ENCODE measurements at places on chromosomes 1 and 21.

GRCh38 chr21:36744190-36744559 lies 45.3 kb downstream of the SIM2 start:
- DNase-seq, result no peak

DNA sequence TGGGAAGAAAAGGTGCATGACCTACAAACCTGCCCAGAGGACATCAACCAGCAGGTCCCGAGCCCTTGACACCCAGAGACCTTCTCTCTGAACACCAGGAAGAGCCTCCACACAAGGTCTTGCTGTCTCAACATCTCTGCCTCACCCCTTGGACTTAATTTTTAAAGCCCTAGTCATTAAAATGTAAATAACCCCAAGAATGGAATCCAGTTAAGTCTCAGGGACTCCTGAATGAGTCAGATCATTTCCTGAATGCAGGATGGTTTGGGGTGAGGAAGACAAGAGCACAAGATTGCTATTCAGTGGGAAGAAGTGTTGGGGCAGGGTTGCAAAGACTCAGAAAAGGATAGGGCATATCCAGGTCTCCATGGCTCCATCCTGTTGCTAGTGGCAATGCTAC lies 17.8 kb upstream of the GRIK3 start:
- no peak for DNase-seq

DNA sequence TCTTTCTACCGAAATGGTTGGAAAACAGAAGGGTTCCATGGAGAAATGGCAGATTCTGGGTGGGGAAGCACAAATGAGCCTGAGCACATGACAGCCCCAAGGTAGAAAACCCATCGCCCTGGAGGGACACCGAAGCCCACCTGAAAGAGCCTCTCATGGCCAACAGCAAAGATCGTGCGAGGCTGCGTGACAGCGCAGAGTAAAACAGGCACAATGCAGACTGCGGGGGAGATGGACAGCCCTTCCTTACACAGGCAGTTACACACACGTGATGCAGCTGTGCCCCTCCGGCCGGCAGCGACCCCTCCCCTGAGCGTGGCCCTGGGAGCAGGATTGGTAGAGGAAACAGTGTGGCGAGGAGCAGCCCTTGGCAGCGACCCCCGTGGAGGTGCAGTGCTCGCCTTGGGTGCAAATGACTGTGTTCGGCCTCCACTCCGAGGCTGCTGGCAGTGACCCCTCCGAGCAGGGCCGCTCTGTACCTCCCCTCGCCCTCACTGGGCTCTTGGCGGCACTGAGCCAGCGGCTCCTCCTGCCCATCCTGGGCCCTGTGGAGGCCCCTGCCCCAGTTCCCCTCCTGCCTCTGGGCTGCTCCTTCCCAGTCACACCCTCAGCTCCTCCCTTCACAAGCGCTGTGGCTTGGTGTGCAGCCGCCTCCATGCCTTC lies 120.9 kb upstream of the COL6A1 start:
- no peak for DNase-seq

GRCh38 chr1:27971674-27972073 lies 11.9 kb downstream of the XKR8 start:
- DNase-seq, result peak; percentile 60

DNA sequence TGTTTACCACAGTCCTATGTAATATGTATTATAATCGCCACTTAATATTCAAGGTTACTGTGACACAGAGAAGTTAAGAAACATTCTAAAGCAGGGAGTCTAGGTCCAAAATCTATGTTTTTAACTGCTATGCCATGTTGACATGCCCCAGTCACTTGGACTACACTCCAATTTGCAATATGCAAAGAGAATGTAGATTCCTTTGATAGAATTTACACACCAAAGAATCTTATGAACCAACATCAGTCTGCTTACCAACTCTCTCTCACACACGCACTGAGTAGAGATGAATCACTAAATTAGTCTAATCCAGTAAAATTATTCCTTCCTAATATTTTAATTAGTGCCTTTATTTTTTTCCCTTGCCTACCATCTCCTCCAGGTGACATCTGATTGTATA lies 266.2 kb downstream of the OLFM3 start:
- DNase-seq, result no peak

- no peak for DNase-seq
Measured at GRCh38 chr1:27394925-27395324, 2.5 kb downstream of the GPR3 start.

- DNase-seq, result no peak
Measured at GRCh38 chr1:96660503-96660902, 61.1 kb upstream of the PTBP2 start.

GRCh38 chr1:226320930-226321329 lies 12.0 kb upstream of the LIN9 start:
- DNase-seq, result no peak

DNA sequence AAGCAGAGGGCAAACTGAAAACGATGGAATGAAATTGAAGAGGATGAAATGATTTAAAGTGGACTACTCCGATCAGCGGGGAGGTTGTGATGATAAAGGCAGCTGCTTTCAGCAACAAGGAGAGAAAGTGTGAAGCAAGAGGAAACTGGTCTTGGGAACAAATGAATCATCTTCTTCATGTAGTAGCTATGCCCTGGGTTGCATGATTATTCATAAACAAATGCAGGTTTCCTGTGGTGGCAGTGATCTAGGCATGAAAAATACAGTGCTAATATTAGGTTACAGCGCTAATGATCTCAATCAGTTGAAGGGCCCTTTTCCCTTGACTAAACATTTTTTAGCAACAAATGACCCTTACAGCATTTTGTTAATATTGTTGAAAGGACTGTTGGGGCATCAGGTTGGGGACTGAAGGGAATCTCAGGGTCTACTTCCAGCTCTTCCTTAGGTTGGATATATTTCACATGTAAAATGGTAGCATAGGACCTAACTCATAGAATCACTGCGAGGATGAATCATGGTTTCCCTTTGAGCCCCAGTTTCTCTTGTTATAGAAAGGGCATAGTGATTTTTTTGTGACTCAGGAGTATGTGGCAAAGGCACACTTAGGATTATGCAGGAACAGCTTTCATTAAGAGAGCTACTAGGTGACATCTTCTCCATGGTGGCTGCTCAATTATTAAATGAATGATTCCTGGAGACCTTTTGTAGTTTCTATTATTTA lies 1.9 kb upstream of the ZFYVE9 start:
- peak; percentile 64 for DNase-seq

- no peak for DNase-seq
Measured at GRCh38 chr1:73749996-73750395, 448.0 kb downstream of the LRRIQ3 start.

- no peak for DNase-seq
Measured at GRCh38 chr1:91833946-91834345, 52.0 kb downstream of the TGFBR3 start.

- DNase-seq, result no peak
Measured at GRCh38 chr21:21213297-21213696, 215.1 kb downstream of the NCAM2 start.

DNA sequence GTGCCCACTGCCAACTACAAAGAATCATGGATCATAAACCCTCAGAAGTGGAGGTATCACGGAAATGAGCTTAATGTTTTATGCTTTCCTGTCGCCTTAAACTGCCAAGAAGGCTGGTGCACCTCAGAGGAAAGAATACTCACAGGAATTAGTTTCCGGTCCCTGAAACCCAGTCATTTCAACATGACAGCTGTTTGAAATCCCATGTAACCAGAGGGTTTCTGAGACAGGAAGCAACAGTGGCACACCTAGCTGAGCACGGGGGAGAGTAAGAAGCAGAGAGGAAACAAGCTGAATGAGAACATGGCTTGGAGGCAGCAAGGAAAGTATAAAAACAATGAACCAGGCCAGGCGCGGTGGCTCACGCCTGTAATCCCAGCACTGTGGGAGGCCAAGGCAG lies 3.9 kb downstream of the JAK1 start:
- no peak for DNase-seq

DNA sequence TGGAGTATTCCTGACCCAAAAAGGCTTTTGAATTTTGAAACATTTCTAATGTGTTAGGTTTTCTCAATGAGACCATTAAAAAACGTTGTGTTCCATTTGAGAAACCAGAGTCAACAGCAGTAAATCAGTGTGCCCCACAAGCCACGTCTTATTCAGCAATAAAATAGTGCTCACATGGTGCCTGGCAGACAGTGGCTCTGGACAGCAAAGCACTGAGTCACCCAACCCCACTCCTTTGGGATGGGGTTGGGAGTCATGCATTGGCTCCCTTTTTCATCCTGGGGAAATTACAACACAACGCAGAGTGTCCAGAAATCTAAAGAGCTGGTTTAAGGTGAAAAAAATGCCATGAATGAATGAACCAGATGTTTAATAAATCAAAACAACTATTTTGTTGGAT lies 46.5 kb downstream of the KCNJ15 start:
- peak; percentile 90 for DNase-seq

DNA sequence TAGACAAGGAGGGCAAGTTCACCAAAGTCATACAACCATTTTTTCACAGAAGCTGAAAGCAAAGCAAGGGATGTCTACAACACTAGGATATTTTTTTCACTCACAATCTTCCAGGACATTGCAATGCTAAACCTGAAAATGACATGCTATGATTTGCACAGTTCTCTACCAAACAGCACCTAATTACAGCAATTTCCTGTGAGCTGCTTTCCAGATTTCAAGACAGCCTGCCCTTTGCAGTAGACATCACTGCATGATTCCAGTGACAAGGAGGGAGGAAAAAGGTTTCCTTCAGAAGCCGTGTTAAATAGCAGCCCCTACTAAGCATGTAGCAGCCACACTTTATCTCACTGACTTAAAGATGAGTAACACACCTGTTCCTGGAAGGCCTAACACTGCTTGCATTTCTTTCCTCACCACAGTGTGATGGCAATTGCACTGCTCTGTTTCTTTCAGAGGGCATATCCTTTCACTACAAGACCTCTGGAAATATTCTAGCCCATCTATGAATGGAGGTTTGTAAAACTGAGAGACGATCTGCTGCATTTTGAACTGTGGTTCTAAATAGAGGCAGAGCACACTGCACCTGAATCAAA lies 97.1 kb downstream of the DUSP10 start:
- DNase-seq, result no peak

GRCh38 chr1:230464671-230465070 lies 38.5 kb upstream of the PGBD5 start:
- peak; percentile 7 for DNase-seq

DNA sequence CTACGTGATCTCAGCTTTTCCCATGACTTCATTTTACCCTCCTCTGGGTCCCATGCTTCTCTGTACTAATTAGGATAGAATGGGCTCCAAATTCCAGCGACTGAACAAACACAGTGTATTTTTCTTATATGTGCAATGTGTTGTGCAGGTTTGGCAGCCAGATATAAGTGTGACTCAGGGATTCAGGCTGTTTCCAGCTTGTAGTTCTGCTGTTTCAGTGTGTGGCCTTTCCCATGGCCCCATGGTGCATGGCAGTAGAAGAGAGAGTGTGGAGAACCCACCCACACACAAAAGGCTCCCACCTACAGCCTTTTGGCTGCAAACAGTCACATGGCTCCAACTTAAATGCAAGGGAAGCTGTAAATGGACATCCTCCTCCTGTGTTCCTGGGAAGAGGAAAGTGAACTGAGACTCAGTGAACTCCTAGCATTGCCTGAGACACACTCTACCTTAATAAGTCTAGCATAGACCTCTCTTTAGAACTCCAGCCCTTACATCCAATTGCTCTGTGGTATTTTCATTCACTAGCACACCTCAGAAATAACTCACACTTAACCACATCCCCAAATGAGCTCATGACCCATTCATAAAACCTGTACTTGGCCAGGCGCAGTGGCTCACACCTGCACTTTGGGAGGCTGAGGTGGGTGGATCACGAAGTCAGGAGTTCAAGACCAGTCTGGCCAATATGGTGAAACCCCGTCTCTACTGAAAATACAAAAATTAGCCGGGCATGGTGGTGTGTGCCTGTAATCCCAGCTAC lies 58.7 kb downstream of the KIAA0040 start:
- DNase-seq, result no peak

GRCh38 chr1:236326432-236326831 lies 44.7 kb upstream of the ERO1B start:
- no peak for DNase-seq

DNA sequence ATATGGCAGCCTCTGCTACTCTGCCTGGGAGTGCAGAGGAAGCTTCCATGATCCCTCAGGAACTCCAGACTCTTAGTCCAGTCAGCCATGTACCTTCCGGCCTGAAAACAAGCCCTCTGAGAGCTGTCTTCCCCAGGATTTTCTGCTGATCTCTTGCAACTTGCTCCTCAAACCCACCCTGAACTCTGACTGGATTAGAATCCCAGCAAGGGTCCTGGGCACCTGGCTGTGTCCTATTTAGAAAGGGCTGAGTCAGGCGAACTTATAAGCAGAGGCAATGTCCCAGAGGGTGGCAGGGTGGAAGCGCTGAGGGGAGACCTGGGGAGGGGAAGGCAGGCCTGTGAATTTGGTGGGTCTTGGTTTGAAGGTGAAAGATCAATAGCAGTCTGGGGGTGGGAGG lies 184.5 kb upstream of the EDN2 start:
- no peak for DNase-seq

DNA sequence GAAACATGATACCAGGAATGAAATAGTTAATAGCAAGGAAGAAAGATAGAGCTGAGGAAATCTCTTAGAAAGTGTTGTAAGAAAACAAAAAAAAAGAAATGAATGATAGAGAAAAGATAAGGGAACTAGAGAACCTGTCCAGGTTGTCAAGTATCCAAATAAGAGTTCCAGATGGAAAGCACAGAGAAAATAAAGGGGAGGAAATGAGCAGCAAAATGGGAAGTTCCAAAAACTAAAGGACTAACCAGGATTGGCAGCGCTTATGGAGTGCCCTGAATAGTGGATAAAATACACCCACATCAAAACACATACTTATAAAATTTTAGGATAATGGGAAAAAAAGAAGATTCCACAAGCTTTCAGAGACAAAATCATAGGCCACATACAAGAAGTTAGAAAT lies 55.2 kb downstream of the ARHGAP29 start:
- no peak for DNase-seq
